ENCODE measurements at places on chromosomes 5 and 9.

DNA sequence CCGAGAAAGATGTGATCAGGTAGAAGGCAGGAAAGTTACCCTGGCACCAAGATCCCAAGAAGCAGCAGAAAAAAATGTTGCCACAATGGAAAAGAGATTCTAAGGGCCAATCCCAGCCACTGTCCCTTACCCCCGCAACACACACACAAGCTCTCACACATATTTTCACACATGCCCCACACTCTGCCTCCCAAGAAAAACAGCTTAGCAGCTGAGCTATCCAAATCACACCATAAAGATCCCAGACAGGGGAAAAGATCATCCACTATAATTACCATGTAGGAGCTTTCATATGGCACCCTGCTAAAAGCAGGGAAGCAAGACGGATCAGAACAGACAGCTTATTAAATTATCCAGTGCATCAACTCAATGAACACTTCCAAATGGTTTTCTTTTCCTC, 143.4 kb downstream of the FAM114A2 start:
- no peak for DNase-seq

DNA sequence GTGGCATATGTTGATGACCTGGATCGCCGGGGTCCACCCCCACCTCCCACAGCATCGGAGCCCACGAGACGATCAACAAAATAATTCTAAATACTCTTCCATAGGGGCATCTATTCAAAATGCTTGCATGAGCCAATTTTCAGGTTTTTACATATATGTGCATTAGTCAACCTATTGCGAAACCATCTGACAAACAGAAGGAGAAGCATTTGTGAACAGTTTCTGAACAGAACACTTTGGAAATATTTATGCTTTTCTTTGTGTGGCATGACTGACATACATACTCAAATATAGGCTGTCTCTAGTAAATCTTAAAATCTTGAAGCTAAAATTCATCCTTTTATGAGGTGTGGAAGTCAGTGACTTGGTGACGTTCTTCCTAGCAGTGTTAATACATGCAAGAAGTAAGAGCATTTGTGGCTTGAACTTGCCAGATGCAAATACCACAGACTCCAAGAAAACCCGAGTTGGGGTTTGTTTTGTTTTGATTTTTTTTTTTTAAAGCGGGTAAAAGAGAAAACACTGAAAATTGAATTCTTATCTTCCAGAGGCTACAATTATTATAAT, 5.3 kb downstream of the GPR151 start:
- no peak for DNase-seq

DNA sequence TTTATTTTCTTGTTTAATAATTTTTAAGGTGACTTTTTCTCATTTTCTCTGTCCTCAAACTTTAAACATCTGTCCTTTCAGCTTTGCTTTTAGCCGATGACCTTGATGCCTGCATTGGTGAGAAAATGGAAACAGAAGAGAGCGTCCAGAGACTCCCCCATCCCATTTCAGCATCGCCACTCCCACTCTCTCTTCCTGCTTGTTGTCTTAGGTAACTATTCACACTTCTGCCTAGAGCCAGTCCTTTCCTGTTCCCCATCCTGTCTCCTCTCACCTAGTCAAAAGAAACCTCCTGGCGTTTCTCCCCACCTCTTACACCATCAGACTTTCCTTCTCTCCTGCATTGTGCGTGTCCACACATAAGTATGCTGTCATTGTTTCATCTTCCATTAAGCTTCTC, 124.6 kb downstream of the MAST4 start:
- DNase-seq = no peak

DNA sequence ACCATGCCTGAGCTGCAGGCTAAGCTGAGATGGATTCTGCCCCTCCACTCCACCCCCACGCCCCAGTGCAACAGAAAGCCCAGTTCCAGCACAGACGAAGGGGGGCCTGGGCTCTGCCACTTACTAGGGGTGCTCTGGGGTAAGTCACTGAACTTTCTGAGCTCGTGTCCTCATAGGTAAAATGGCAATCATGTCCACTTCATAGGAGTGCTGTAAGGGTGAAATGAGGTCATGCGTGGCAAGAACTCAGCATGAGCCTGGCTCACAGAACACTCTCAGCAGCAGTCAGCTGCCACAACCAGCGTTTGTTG, 8.4 kb upstream of the PSD2 start:
- DNase-seq = no peak

GRCh38 chr5:98770209-98770910, 3.1 kb upstream of the RGMB start:
- DNase-seq = no peak

- no peak for DNase-seq
These were observed 3.6 kb upstream of the DPH7 start for GRCh38 chr9:137582286-137582860.

- DNase-seq = no peak
These were observed 227.3 kb downstream of the KDM4C start for GRCh38 chr9:6984941-6985578.

- no peak for DNase-seq
These were observed 145.6 kb downstream of the LURAP1L start for GRCh38 chr9:12920437-12920836.

GRCh38 chr5:156641686-156642085, 208.4 kb upstream of the PPP1R2B start:
- no peak for DNase-seq

GRCh38 chr9:137784641-137785513, 92.7 kb upstream of the CACNA1B start:
- DNase-seq = no peak

GRCh38 chr9:108994695-108995094, 18.6 kb downstream of the CTNNAL1 start:
- no peak for DNase-seq

DNA sequence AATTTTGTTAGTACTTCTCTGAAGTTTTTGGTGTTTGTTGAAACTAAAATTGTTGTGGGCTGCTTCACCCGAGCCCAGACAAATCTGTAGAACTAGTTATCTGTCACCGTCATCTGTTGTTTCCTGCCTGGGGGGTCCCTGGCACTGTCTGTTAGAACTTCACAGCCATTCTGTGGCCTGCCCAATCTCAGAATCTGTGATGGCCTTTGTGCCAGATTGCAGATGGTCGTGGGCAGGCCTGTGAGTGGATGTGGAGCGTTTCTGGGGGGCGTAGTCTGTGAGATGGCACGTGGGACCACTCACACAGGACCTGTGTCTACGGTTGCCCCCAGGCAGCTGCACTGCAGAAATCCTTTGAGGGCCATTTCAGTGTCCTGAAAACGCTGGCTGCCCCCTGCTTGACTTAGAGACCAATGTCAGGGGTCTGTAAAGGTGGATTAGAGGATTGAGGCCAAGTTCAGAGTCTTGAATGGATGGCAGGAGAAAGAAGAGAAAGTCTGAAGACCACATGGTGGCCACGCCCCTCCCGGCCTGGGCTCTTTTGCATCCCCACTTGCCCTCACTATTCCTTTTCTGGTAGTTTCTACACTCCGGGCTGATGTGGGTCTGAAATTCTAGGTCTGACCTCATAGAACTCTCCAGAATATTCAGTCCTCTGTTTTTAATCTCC, 38.3 kb downstream of the TRIO start:
- DNase-seq = no peak

GRCh38 chr5:17694914-17695313, 60.7 kb downstream of the TAF11L14 start:
- no peak for DNase-seq

- DNase-seq = no peak
These were observed 24.3 kb upstream of the GDA start for GRCh38 chr9:72124947-72125346.

DNA sequence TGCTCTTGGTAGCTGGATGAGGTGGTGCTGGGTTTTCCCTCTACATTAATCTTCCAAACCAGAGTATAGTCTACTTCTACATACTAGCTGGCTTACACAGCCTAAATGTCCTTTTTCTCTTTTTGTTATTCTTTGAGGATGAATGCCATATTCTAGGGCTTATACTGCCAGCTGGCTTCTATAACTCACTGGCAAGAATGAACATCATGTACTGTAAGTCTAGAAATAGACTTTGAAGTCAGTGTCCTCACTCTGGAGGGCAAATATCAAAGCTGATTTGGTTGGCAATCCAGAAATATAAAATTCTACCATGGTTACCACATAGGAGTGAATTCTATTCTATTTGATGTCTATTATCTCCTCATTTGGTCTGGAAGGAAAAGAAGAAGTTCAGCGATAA, 251.7 kb upstream of the TYRP1 start:
- no peak for DNase-seq

- DNase-seq = no peak
These were observed 118.7 kb upstream of the PUM3 start for GRCh38 chr9:2962471-2963172.

GRCh38 chr9:89668866-89669246, 64.0 kb downstream of the GADD45G start:
- no peak for DNase-seq

- no peak for DNase-seq
These were observed 18.5 kb upstream of the TOR2A start for GRCh38 chr9:127753622-127754021.

DNA sequence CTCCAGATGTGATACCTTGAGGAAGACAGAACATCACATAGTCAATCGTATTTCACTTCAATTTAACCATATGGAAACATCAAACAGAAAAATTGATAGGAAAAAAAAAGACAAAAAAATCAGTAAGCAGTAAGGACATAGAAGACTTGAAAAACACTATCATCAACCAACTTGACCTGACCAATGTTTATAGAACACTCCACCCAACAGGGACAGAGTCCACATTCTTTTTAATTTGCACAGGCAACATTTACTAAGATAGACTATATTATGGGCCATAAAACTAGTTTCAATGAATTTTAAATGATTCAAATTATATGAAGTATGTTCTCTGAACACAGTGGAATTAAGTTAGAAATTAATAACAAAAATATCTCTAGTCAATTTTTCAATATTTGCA, 20.8 kb upstream of the MACIR start:
- DNase-seq = no peak

- DNase-seq = no peak
These were observed 61.3 kb downstream of the WDR36 start for GRCh38 chr5:111153483-111153882.

DNA sequence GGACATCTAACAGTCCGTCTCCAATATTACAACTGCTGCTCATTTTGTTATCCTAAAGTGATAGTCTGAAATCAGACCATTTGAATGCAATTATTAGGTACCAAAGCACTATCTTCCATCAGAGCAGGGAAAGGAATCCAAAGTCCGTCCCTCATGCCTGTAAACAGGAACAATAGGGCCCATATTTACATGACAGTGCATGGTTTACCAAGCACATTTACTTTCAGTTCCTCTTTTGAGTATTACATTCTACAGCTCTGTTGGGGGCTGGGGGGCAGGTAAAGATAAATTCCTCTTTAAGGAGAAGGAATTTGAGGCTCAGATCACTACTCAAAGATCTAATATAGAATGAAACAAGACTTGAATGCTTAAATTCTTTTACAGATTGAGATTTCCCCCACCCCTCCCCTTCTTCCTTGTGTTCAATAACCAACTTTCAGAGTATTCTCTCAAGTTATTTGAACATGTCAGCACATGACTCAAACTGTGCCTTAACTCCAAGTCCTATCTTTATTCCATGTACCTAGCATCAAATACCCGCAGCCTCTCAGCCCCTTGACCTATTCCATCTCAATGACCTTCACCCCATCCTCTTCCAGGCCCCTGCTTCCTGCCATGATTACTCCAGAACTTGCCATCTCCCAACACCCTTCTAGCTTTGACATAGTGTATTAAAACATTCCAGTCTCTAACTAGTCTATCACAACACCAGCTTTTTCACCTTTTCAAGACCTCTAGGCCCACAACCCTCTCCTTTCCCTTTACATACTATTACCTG, 71.0 kb downstream of the BRINP1 start:
- no peak for DNase-seq

- DNase-seq = no peak
These were observed 29.1 kb upstream of the BNC2 start for GRCh38 chr9:16899606-16900005.
